Dermis microvascular lymphatic vessel endothelial cell (primary cell): ENCODE measurements at places on chromosomes 12 and 14.

DNA sequence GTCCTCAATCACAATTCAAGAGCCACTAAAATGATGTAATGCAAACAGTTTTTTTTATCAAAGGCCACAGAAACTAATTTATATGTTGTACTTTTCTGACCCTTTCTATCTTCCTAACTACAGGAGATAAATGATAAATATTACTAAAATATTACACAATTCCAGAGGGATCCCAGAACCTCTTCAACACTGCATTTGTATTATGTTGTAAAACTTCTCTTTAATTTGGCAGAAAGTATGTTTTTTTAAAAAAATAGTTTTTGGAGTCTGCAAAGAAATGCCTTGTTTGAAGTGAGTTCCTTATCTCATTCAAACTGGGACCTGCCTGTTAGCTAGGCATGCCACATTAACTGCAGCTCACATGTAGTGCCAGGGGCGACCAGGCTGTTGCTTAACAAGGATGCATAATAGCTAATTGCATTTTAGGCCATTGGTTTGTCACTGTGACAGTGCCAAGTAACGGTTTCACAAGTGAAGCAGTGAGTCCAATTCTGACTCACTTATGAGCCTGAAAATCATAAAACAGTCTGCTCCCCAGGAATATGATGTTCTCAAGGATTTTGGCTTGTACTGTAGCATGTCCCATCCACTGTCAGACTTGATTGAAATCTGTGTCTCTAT is 266.9 kb downstream of the KTN1 start:
- no peak for DNase-seq

GRCh38 chr12:113361574-113362370 is 3.4 kb downstream of the PLBD2 start:
- DNase-seq: no peak

GRCh38 chr12:109114644-109115043 is 1.7 kb upstream of the ACACB start:
- DNase-seq: no peak

GRCh38 chr12:3316776-3317480 is 174.1 kb upstream of the PRMT8 start:
- no peak for DNase-seq

- peak; percentile 70 for DNase-seq
Observed at GRCh38 chr14:70073924-70074566, 114.7 kb downstream of the SLC8A3 start.

DNA sequence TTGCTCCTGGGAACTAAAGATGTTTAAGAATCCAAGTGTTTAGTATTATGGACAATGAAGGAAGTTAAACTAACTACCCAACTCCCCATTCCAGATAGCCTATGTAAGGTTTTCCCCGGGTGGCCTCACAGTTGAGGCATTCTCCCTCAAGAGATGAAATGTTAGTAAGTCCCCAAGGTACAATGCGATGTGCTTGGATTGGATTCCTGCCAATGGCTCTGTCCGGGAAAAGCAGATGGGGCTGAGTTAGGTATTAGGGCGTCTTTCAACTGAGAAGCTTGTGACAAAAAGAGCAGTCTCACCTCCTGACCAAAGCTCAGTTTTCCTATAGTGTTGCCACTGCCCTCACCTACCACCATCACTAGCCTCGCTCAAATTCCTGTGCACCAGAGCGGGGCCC is 64.8 kb upstream of the E2F7 start:
- DNase-seq: no peak

- no peak for DNase-seq
Observed at GRCh38 chr14:51545396-51545795, 106.3 kb upstream of the FRMD6 start.

DNA sequence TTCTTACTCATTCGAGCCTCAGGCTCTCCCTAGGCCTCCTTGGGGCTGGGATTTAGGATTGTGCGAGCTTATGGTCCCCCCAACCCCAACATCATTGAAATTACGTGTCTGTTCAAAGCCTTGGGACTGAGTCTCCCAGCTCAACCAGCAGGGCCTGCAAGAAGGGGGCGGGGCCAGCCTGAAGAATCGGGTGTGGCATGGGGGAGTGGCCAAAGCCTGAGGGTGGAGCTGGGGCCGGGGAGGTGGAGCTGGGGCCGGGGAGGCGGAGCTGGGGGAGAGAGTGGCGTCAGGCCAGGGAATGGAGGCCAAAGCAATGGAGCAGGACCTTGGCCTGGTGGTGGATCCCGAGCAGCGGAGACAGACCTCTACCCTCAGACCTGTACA is 24.3 kb upstream of the HSPB8 start:
- DNase-seq: peak; percentile 20

GRCh38 chr12:113261847-113262470 is 40.7 kb downstream of the TPCN1 start:
- DNase-seq: no peak

DNA sequence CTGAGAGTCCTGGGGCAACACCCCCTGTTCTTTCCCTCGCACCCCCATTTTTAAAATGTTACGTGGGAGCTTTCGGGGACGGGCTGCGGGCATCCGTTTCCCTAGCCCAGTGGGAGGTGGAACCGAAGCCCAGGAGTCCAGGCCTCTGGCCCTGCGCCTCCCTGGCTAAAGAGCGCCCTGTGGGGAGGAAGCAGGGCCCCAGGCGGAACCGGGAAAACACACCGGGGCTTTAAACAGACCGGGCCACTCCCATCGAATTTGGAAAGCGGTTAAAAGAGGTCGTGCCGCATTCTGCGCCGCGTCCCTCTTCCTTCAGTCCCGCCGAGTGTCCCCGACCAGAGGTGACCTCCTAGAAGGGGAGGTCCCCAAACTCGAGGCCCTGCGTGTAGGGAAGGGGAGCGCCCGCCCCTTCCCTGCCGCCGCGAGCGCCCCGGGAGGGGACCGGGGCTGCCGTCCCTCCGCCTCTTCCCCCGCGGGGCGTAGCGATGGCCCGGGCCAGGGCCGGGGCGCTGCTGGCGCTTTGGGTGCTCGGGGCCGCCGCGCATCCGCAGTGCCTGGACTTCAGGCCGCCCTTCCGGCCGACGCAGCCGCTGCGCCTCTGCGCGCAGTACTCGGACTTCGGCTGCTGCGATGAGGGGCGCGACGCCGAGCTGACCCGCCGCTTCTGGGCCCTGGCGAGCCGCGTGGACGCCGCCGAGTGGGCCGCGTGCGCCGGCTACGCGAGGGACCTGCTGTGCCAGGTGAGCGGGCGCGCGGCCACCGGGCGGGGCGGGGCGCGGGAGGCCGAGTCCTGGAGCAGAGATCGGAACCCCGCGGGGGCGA is at the start of gene HHIPL1:
Gene HHIPL1, plus strand, starts transcription at position 407 of the 822 bp plus-strand sequence. Its CDS starts 79 bp downstream, at position 486.
- DNase-seq: peak; percentile 28

DNA sequence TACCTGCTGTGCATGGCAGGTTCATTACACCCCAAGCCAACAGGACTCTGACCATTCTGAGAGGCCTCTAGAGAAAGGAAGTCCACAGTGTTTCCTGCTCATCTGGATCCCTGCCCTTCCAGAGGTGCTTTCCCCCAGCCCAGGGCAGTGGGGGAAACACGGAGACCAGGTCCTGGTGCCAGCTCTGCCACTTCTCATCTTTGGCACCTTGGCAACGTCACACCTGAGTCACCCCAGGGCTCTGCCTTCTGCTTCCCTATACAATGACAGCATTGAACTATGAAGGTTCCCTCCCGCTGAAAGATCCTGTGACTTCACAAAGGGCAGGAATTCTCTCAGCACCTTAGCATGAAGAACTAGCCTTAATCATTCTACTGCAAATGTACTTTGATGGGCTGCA is 74.9 kb downstream of the ANO2 start:
- DNase-seq: no peak
